ENCODE measurements at places on chromosomes 16 and 17.

GRCh38 chr17:39197380-39198185 lies at the start of gene CACNB1:
Gene CACNB1 (minus strand): TSS chr17:39197669. CDS start chr17:39197495, 174 bp downstream.
- peak; percentile 34 for DNase-seq

GRCh38 chr16:73161977-73162376 lies 114.0 kb upstream of the ZFHX3 start:
- DNase-seq: no peak

GRCh38 chr17:36885771-36886377 lies 51.4 kb upstream of the LHX1 start:
- no peak for DNase-seq

DNA sequence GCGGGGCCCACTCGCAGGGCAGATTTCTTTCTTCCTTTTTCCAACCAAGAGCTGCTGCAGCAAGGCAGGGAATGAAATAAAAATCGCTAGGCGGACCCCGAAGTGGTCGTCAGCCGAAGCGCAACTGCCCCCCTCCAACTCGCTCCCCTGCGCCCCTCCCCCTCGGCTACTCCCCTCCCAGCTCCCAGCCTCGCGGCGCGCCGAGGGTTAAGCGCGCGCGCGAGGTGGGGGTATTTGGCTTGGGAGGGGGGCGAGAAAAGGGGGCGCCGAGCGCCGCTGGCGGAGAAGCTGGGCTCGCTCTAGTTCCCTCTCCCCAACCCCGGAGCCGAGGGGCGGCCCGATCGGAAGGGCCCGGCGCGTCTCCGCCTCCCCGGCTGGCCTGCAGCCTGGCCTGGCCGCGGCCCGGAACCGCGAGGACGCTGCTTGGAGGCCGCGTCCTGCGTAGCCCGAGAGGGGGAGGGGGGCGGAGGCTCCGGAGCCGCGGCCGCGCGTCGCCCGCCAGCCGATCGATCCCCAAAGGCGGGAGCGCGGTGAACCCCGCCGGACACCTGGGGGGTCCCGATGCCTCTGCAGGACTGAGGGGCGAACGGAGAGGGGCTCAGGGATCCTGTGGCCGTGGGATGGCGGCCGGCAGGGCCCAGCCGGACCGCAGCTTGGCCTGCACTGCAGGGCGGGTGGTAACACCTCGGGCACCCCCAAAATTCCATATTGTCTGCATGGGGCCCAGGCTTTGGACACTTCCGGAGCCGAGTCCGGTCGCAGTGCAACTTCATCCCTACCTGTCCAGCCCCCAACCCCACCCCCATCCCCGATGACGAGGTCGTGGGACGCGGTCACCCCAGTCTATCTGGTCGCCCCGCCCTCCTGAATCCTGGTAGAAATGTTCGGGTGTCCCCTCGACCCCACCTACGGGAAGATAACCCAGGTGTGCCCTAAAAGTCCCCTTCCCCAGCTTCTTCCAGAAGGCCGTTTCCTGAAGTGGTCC lies 4.9 kb upstream of the CBX4 start:
- no peak for DNase-seq

- no peak for DNase-seq
Measured at GRCh38 chr16:70534971-70535370, 11.4 kb downstream of the SF3B3 start.

- no peak for DNase-seq
Measured at GRCh38 chr17:51427323-51427811, 167.0 kb downstream of the UTP18 start.

DNA sequence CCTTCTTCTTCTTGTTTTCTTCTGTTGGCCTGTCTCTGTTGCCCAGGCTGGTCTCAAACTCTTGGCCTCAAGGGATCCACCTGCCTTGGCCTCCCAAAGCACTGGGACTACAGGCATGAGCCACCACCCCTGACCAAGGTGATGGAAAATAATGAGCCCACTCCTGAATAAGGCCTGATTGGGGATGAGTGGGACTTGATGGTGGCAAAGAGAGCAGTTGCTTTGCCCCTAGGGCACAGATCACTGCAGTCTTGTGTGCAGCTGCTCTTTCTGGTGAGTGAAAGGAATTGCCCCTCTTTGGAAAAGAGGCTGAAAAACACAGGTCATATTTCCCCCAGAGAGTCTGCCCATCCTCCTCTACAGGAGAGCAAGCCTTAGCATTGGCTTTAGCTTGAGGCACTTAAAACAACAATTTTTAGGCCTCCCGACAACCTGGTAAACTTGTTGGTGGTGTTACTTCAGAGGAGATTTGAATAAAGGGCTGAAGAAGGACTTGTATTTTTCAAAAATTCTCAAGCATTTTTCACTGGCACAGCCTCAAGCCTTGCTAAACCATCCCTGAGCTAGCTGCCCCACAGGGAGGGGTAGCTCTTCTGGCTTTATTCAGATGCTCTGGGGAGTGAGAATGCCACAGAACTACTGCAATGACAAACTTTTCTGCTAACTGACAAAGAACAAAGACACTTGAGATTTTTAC lies 6.1 kb upstream of the PDP2 start:
- no peak for DNase-seq

DNA sequence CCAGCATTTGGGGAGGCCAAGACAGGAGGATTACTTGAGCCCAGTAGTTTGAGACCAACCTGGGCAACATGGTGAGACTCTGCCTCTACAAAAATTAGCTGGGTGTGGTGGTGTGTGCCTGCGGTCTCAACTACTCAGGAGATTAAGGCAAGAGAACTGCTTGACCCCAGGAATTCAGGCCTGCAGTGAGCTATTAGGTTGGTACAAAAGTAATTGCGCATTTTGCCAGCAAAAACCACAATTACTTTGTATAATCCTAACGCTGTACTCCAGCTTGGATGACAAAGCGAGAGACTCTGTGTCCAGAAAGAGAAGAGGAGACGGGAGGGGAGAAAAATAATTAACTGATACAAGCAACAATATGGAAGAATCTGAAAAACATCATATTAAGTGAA lies 32.7 kb downstream of the YWHAE start:
- DNase-seq: no peak

DNA sequence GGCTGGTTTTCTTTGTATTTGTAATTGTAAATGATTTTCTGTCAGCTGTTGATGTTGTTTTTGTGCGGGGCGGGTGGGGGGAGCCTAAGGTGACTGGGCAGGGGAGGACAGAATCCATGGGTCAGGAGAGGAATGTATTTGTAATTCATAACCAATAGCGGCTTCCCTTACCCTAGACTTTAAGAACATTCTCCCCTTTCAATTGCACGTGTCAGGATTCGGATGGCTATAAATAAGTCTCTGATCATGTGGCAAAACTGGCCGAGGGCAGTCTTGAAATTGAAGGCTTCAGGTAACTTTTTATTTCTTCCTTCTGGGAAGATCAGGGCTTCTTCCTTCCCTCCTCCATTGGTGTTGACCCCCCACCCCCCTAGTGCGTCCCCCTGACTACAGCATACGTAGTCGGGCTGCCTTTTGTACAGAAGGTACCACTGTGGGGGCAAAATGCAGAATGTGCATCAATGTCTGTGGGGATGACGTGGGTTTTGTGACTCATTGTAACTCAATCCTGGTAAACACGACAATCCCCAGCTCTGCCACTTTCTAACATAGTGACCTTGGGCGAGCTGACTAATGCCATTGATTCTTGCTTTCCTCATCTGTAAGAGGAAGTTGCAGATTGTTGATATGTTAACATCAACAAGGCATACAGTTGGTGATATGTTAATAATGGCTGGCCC lies 16.2 kb downstream of the MARCHF10 start:
- DNase-seq: no peak

DNA sequence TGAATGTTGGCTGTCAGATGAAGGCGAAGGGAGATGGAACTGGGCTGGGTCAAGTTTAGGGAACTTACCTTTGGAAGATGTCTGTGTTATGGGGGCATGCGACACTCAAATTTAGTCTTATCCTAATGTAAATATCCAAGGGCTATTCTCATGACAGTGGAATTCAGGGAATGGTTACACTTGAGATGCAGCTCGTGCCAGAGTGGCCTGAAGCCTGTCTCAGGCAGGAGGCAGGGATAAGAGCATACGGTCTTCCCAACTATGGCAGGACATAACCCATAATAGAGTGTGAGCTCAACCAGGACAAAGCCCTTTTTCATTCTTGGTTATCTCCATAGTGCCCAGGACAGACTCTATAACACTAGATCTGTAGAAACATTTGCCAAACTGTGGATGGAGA lies 393.3 kb upstream of the CDH11 start:
- no peak for DNase-seq

DNA sequence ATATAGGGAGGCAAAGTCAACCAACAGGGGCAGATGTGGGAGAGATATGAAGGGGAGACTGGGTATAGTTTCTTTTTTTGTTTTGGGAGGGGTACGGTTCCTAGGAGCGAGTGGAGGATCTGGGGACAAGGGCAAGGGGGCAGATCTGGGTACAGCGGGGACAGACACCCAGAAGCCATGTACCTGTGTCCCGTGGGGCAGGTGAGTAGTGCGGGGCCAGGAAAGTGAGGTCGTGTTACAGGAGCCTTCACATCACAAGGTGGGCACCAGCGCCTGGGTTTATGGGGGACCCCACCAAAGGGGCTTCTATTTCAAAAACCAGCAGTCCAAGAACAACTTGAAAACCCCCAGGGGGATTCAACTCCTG lies 11.5 kb downstream of the LITAF start:
- no peak for DNase-seq

DNA sequence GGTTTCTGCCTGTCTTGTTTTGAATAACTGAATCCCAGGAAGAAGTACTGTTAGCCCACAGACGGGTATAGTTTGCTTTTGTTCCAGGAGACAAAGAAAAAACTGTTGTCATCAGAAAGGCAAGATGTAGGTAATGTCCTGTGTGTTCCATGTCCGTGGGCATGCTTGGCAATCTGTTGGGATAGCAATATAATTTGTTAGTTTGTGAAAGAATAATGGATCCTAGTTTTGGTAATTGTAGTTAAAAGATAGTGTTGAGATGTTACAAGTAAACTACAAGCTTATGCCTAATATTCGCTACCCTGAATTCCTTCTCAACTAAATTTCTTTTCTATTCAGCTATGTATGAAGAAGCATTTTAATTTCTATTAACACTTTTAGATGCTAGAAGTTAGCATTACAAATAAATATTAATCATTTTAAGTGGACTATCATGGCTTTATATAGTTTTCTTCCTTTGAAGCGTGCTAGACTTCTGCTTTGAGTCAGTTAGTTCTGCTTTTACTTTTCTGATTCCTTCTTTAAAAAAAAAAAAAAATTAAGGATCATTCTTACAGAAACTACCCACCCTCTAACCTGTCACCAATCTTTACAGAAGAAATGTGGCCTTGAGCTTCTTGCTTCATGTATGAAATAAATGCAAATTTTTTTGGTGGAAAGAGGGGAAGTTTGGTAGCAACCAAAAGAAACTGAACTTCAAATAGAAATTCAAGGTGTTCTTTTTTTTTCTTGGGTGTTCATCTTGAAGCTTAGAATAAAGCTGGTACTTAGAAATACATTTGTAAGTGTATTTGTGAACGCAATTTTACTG lies 2.4 kb downstream of the EVI2A start:
- no peak for DNase-seq

DNA sequence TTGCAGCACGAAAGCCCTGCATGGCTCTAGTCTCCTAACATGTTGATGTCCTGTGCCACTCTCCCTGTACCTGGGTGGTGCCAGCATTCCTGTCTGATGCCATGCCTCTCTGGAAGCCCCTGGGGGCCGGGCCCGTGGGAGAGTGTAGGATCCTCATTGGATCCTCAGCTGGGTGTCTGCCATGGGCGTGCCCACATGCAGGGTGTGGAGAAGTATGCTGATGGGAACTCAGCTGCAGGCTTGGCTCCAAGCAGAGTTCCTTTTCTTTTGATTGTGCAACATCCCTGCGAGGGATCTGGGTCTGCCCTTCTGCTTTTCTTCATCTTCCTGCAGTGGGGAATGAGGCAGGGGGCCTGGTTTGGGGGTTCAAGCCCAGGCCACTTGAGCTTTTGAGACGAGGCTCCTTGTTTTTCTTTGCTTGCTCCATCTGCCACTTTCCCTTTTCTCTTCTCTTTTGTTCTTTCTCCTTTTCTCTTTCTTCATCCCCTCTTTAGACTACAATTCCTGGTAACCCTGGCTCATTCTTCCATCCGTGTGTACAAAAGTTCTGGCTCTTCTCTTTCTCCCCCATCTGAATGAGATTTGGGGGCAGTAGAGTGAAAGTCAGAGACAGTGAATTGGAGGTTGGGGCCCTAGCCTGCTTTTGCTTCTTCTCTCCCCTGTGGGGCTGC lies 32.9 kb downstream of the KSR1 start:
- no peak for DNase-seq

- DNase-seq: no peak
Measured at GRCh38 chr17:29836643-29837042, 93.4 kb downstream of the SSH2 start.

DNA sequence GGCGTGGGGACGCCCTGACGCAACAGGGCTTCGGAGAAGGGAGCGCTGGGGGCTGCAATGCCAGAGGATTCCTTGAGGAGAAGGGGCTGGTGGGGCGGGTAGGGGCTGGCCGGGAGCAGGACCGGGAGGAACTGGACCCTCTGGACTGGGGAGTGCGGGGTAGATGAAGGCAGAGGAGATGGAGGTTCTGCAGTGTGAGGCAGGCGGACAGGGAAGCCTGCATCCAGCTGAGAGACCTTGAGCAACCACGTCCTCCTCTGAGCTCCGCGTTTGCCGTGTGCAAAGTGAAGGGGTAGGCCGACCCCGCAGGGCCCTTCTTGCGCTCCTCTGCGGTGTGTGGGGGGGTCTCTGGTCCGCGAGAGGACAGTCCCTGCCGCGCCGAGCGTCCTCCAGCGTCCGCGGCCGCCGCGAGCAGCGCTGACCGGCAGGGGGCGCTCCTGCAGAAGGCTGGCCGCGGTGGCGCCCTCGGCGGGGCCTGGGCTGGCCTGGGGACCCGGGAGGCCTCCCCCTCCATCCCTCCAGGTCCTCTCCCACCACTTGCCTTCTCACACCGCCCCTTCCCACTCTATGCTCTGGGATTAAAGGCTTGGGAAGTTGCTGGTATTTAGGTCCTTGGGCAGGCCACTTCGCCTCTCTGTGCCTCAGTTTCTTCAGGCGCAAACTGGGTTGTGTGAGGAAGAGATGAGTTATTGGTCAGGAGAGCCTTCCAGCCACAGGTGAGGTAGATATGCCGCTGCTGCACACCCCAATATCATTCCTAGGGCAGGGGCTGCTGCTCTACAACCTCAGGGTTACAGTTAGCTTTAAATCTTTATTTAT lies 9.6 kb upstream of the WNT9B start:
- peak; percentile 22 for DNase-seq

GRCh38 chr17:58300336-58300735 lies 19.6 kb upstream of the MPO start:
- DNase-seq: no peak

DNA sequence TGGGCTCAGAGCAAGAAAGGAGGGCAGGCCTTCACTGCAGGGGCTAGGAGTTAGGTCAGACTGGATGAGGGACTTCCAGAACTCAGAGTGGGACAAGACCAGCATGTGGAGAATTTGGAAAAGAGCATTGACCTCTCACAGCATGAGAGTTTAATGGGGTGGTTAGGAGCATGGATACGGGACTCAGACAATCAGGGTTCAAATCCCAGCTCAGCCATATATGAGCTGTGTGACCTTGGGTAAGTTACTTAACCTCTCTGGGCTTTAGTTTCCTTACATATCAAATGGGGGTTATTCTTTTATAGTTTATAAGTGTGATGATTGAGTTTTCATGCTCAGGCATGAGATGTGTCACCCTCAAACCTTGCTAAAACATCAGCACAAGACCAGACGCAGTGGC lies 37.4 kb upstream of the ALKBH5 start:
- no peak for DNase-seq

- DNase-seq: no peak
Measured at GRCh38 chr17:59260722-59261121, 40.4 kb downstream of the GDPD1 start.

GRCh38 chr17:50634224-50634914 lies at the start of gene ABCC3:
Gene ABCC3 (plus strand): TSS chr17:50634881. CDS start chr17:50634937, 56 bp downstream.
- DNase-seq: no peak

- no peak for DNase-seq
Measured at GRCh38 chr17:4331614-4332013, 34.9 kb downstream of the UBE2G1 start.

GRCh38 chr17:51230306-51230705 lies 29.5 kb downstream of the MBTD1 start:
- DNase-seq: no peak
